Aorta (tissue), 5 donors: ENCODE measurements at places on chromosomes 13 and 19. TPM values are rescaled to one million over a fixed set of nuclear protein-coding genes. Genes with fewer than 3 reads are reported as not detected.

Gene KLK12
- not detected for total RNA-seq

DNA sequence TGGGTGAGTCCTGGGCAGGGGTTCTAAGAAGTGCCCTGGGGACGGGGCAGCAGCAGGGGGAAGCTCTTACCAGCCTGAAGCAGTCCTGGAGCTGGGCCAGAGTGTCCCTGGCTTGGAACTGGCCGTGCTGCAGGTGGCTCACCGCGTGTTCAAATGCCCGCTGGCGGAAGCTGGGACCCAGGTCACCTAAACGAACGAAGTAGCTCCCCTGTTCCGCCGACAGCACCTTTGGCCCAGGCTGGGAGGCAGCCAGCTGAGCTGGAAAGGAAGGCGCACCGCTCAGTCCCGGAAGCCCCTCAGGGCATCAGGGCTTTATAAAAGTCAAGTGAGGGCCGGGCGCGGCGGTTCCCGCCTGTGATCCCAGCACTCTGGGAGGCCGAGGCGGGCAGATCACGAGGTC is 9.6 kb downstream of the PLIN4 start:
- H3K4me3 ChIP-seq, result no peak overlapping the region
- no peaks in the 10 kb centered on the region for H3K4me1 ChIP-seq
- H3K36me3 ChIP-seq, result no peaks in the 10 kb centered on the region
- no peak for DNase-seq
- H3K27ac ChIP-seq, result no peak overlapping the region

DNA sequence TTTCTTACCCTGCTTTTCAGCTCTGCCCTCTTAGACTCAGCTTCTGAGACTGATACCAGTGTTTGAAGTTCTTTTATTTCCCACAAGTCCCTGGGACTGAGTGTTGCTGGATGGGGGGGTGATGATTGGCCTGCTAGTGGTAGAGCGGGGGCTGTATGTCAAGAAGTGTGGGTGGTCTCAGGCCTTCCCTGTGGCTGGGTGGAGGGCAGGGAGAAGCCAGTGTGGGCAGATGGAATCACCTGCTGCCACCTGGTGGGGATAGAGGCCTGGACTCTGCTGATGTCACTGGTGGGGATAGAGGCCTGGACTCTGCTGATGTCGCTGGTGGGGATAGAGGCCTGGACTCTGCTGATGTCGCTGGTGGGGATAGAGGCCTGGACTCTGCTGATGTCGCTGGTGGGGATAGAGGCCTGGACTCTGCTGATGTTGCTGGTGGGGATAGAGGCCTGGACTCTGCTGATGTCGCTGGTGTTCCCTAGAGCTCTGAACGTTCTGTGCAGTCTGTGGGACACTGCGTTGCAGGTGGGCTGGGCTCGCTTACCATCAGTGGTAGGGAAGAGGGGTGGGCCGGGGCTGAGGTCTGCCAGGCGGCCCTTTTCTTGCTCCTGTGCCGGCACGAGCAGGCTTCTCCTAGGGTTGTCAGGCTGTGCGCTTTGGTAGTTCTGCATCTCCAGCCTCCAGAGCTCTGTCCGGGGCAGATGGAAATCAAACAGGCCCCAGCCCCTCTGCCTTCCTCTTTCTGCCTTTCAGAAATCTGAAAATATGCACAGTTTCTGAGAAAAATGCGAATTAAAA is 101.3 kb downstream of the ARHGEF7 start:
- peaks cover 4% of the 10 kb centered on the region for H3K4me1 ChIP-seq
- no peaks in the 10 kb centered on the region for H3K27me3 ChIP-seq
- H3K36me3 ChIP-seq, result no peaks in the 10 kb centered on the region
- DNase-seq, result no peak
- H3K27ac ChIP-seq, result no peak overlapping the region
- no peak overlapping the region for H3K4me3 ChIP-seq

GRCh38 chr13:51397262-51397941 is 55.4 kb downstream of the INTS6 start:
- peak overlapping the region; percentile 48 for H3K27ac ChIP-seq
- no peaks in the 10 kb centered on the region for H3K36me3 ChIP-seq
- DNase-seq, result no peak
- H3K27me3 ChIP-seq, result no peaks in the 10 kb centered on the region
- H3K4me3 ChIP-seq, result no peak overlapping the region

- no peaks in the 10 kb centered on the region for H3K4me1 ChIP-seq
- no peak overlapping the region for H3K27ac ChIP-seq
- no peak overlapping the region for H3K4me3 ChIP-seq
- H3K27me3 ChIP-seq, result no peaks in the 10 kb centered on the region
- H3K36me3 ChIP-seq, result no peaks in the 10 kb centered on the region
Observed at GRCh38 chr19:17328517-17329365, 5.9 kb downstream of the ANO8 start.

Gene VSTM2B
- not detected for total RNA-seq

- H3K27me3 ChIP-seq, result no peaks in the 10 kb centered on the region
- H3K36me3 ChIP-seq, result no peaks in the 10 kb centered on the region
- H3K4me1 ChIP-seq, result peaks cover 3% of the 10 kb centered on the region
- H3K27ac ChIP-seq, result peak overlapping the region; percentile 3
- peak; percentile 89 for DNase-seq
- H3K4me3 ChIP-seq, result no peak overlapping the region
Observed at GRCh38 chr13:32902874-32903273, 113.3 kb upstream of the KL start.

DNA sequence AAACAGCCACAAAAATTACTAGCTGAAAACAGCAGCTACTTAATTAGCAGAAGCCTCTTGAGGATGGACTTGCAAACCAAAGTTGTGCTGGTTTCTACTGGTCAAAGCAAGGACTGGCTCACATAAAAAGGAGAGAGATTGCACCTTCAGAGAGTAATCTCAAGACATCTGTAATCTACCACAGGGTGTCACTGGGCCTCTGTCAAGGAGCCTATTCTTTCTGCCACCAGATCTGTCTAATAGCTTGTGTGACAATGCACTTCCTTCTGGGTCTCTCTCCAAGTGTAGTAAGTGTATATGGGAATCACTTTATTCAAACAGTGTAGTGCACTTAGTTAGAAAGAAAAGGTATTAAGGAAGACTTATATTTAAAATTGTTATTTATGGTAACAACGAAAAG is 24.4 kb upstream of the ZNF561 start:
- no peak for DNase-seq
- no peak overlapping the region for H3K4me3 ChIP-seq
- no peak overlapping the region for H3K27ac ChIP-seq

- H3K27me3 ChIP-seq, result no peaks in the 10 kb centered on the region
- H3K4me1 ChIP-seq, result no peaks in the 10 kb centered on the region
- H3K36me3 ChIP-seq, result no peaks in the 10 kb centered on the region
- DNase-seq, result peak; percentile 91
Observed at GRCh38 chr19:45632468-45633196, 6.6 kb downstream of the EML2 start.

Gene ZNF234
- total RNA-seq, result 9.6 TPM

DNA sequence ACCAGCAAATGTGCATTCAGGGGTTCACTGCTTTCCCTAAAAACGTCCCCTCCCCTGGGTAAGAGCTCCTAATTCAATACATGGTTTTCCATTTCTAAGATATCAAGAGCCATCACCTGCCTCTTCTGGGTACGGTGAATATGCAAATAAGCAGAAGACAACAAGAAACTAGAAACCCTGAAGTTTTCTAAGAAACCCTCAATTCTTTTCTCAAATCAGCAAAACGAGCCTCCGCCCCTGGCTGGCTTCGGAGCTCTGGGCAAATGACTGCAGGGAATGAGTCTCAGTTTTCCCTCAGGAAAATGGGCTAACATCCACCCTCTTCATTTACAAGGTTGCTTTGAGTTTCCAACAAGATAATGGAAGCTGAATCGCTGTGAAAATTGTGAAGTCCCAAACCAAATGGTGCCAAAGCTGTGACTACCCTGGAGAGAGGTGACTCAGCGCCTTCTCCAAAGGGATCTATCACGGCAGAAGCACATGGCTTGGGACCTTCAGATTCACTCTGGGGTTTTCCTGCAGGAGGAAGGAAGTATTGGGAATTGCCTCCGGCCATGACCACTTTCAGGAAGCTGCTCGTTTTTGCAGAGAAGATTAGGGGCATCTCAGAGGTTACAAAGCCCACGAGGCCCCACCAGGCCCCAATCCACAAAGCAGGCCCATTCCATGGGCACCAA is 26.6 kb downstream of the KLF2 start:
- H3K4me1 ChIP-seq, result no peaks in the 10 kb centered on the region
- H3K4me3 ChIP-seq, result no peak overlapping the region
- H3K27me3 ChIP-seq, result no peaks in the 10 kb centered on the region

GRCh38 chr13:111343186-111343805 is 22.9 kb downstream of the TEX29 start:
- DNase-seq, result peak; percentile 9
- H3K27ac ChIP-seq, result no peak overlapping the region
- no peaks in the 10 kb centered on the region for H3K36me3 ChIP-seq
- H3K27me3 ChIP-seq, result no peaks in the 10 kb centered on the region

DNA sequence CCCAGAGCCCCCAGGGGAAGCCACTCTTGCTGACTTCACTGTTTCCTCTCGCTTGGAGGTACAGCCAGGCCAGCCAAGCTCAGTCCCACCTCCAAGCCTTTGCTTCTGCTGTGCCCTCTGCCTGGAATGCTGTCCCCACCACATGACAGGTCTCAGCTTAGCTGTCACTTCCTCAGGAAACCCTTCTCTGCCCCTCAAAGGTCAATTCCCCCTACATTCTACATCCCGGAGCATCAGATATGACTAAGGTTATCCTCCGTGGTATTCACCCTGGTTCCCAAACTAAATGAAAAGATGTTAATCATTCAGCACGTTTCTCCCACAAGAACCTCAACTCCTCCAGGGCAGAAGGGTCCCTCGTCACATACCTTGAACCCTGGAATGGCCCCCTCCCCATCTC is 53.5 kb downstream of the PTPRS start:
- H3K27me3 ChIP-seq, result no peaks in the 10 kb centered on the region
- H3K4me3 ChIP-seq, result no peak overlapping the region
- H3K36me3 ChIP-seq, result no peaks in the 10 kb centered on the region
- no peak for DNase-seq
- no peaks in the 10 kb centered on the region for H3K4me1 ChIP-seq
- no peak overlapping the region for H3K27ac ChIP-seq

Gene ZNF66
- 7.7 TPM for total RNA-seq

Gene OR7C1
- total RNA-seq, result not detected

GRCh38 chr13:35512271-35512920 is 35.9 kb upstream of the MAB21L1 start:
- H3K36me3 ChIP-seq, result no peaks in the 10 kb centered on the region
- H3K27ac ChIP-seq, result no peak overlapping the region
- no peak for DNase-seq
- no peaks in the 10 kb centered on the region for H3K27me3 ChIP-seq

Gene PLK5
- total RNA-seq, result not detected

GRCh38 chr13:73201626-73202025 is 142.8 kb downstream of the KLF5 start:
- H3K4me3 ChIP-seq, result no peak overlapping the region
- H3K36me3 ChIP-seq, result no peaks in the 10 kb centered on the region
- H3K4me1 ChIP-seq, result no peaks in the 10 kb centered on the region
- DNase-seq, result no peak
- H3K27me3 ChIP-seq, result no peaks in the 10 kb centered on the region

Gene PRMT1
- total RNA-seq, result 88.3 TPM

DNA sequence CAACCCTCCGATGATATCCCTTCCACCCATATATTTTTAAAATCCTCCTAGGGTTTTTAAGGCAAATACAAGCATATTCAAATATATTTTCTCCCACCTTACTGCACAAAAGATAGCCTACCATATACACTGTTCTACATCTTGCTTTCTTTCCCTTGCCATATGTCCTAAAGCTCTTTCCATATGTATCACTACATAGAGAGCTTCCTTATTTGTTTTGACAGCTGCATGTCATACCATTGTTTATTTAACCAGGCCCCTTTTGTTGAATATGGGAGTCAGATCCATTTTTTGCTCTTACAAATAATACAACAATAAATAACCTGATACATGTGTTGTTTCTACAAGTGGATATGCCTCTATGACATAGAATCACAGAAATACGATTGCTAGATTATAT is 32.8 kb upstream of the WDFY2 start:
- DNase-seq, result no peak
- no peak overlapping the region for H3K4me3 ChIP-seq
- no peaks in the 10 kb centered on the region for H3K27me3 ChIP-seq
- H3K36me3 ChIP-seq, result no peaks in the 10 kb centered on the region
